ENCODE measurements at places on chromosomes 2 and 18.

- no peak for DNase-seq
These were observed 47.7 kb downstream of the SLC9A2 start for GRCh38 chr2:102667072-102667471.

DNA sequence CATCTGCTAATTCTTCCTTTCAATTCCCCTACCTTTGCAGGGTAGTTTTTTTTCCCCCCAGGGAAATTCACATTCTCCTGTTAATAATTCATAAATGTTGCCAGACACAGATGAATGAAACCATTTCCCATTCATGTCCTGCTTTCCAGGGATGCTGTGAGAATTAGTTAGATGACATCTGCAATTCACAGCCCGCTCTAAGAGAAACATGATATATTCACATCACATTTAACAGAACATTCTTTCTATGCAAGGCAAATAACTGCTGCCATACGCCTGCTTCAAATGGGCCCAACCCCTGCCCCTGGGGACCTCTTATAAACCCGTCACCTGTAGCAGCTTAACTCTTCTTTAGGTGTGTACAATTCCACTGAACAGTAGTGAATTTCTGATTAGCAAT, 110.6 kb upstream of the CTAGE1 start:
- DNase-seq = no peak

GRCh38 chr2:238771218-238771617, 76.7 kb upstream of the TWIST2 start:
- no peak for DNase-seq

GRCh38 chr2:28358668-28359201, 33.9 kb upstream of the FOSL2 start:
- no peak for DNase-seq

- DNase-seq = no peak
These were observed 545 bp downstream of the MPP4 start for GRCh38 chr2:201697899-201698298.

DNA sequence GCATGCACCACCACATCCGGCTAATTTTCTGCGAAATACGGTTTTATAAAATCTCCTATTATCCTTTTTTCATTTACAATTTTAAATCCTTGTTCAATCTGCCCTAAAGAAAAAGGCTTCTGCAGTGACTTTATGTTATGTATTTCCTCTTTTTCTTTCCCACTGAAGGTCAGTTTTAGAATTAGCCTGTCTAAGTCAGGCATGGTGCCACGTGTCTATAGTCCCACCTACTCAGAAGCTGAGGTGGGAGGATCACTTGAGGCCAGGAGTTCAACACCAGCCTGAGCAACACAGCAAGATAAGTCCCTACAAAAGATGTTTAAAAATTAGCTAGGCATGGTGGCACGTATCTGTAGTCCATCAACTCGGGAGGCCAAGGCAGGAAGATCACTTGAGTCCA, 39.8 kb upstream of the TNFRSF11A start:
- DNase-seq = no peak

- no peak for DNase-seq
These were observed 39.9 kb downstream of the TMEM178A start for GRCh38 chr2:39705638-39706037.

DNA sequence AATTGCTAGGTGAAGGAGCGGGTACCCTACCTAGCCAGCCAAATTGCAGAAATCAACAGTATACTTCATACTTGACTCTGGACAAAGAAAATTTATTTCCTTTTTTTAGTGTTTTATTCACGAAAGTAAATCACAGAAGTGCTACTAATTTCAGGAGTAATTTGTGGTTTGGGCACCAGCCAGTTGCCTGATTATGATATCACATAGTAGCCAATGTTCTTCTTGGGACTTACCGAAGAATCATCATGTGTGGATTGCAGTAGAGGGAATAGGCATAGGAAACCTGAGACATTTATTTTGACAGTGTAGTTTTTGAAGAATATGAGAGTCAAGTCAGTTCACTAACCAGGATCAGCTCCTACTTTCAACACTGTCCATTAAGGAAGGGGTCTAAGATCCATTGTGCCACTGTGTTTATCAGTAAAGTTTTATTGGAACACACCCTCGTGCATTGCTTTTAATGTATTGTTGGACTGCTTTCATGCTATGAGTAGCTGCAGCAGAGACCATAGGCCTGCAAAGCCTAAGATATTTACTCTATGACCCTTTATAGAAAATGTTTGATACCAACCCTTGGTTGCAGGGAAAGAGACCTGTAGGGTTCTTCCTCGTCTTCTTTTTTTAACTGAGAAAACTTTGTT, 32.1 kb downstream of the TNFRSF11A start:
- no peak for DNase-seq

DNA sequence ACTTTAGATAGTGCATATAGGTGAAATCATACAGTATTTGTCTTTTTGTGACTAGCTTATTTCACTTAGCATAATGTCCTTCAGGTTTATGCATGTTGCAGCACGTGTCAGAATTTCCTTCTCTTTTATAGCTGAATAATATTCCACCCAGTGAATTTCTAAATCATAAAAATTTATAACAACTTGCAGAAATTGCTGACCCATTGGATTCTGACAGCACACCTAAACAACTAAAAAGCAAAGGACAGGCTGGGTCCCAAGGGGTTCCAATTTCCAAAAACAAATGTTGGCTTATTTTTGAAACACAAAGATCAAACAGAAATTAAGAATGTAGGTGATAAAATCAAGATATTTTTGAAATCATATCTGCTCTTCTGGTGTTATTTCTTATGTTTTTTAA, 86.5 kb upstream of the ACKR3 start:
- DNase-seq = no peak

- DNase-seq = no peak
These were observed 9.5 kb downstream of the KCNK3 start for GRCh38 chr2:26702025-26702424.

DNA sequence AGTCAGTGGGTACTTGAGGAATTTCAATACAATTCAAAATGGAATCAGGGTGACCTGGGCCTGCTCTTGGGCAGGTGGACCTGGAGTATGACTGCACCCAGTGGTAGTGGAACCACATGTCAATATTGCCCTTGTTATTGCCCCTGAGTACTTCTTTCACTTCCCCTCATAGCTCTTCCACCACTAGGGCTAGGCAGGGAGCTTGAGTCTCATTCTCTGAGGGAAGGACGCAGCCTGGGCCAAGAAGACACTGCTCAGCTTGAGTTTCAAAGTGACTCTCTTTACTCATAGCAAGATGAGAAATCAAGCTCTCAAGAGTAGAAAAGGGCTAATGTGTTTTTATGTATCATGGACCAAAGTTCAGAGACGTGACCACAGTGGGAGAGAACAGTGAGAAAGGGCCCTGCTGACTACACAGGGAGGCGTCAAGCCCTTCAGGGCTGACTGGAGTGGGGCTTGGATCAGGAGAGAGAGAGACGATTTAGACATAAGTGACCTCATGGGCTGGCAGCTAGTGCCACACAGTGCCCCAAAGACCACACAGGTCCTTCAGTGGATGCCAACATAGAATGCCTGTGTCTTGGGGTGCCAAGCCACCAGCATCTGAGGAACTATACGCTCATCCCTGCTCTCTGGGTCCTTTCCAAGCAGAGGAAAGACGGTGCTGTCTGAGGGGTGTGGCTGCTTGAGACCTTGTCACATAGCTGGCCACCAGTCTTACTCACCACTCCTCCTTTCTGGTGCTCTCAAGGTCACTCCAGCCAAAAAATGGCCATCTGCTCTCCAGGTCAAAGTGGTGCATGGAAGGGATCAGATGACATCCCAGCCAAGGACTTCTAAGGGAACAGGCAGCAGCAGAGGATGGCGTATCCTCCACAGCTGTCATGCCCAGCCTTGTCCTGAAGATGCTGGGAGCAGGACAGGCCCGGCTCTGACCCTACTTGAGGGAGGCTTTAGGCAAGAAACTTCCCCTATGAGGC, 13.0 kb downstream of the PTMA start:
- no peak for DNase-seq

Data from activated CD4-positive, alpha-beta T cell treated with anti-CD3 and anti-CD28 coated beads, Interleukin-2, amount 50 U/mL, for 1 hour (primary cell).